NCI-H510A treated with DMSO at 0.1 percent for 48 hours (cell line): ENCODE measurements at places on chromosomes 4 and X.

DNA sequence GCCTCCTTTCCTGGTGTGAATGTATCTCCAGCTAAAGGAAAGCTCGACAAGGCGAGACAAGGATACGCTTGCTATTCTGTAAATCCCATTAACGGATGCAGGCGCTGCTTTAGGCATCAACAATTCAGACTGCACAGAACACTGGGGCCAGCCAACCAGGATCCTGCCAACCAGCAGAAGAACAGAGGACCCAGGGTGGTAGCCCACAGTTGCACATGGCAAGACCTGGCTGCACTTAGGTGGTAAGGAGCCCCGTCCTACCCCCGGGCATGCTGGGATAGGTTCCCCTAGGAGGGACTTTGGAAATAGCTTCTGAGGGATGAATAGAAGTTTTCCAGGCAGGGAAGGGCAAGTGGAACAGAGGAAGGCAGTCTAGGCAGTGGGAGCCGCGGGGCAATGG, 20.7 kb downstream of the PSAPL1 start:
- no peak for DNase-seq

GRCh38 chr4:74166818-74167217, 8.9 kb downstream of the MTHFD2L start:
- no peak for DNase-seq

DNA sequence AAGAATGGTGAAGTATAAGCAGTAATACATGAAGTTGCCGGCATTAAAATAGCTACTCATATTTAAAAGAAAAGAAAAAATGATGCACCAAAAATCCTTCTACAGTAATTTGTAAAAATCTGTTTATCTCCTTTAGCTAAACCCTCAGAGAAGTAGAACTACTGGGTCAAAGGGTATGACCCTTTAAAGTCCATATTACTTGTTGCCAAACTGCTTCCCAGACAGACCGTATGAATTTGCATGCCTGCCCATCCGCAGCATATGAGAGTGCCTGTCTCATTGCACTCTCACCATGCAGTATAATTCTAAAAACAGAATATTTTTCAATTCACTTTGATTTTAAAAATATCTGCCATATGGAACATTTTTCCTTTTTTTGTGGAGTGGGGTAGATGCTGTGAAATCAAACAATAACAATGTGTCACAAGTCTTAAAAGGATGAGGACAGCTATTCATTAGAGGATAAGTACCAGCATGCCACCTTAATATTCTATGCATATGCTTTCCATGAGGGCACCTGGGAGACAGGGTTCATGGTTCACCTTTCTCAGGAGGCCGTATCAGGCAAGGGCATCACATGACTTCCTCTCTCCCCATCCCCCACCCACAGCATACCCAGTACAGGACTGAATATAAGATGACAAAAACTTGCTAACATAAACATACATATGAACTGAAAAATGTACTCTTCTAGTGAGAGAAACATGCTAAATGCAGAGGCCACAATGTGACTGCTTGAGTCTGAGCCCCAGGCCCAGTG, 17.8 kb downstream of the ZDHHC9 start:
- no peak for DNase-seq

DNA sequence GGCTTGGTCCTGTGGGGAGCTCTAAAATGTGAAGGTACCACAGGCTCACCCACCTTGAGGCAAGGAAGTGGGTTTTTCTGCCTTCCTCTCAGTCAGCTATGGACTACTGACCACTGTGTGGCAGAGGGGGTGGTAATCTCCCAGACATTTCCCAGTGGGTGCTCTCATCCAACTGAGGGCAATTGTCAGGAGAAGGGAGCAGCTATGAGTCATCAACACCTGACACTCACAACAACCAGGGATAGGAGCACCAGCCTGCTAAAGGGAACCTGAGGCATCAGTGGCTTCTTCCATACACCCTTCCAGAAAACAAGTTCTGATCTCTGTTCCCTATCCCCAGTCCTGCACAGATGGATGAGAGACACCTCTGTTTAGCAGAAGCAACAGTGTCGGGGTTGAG, 468.8 kb downstream of the BCOR start:
- no peak for DNase-seq

DNA sequence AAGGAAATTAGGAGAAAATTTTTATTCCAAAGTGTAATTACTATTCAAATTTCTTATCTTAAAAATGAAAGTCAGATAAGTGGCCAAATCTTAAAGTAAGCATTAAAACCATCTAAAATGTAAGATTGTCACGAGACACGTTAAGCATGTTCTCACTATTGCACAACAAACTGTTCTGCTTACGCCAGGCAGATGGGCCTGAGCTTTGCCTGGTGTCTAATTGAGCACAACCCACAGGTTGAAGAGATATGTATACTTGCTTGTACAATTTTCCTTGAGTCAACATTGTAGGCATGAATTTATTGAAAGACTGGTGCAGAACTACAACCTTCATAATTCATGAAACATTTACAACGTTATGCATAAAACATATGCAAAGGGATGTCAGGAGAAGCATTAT, 3.9 kb downstream of the RNF128 start:
- peak; percentile 19 for DNase-seq

DNA sequence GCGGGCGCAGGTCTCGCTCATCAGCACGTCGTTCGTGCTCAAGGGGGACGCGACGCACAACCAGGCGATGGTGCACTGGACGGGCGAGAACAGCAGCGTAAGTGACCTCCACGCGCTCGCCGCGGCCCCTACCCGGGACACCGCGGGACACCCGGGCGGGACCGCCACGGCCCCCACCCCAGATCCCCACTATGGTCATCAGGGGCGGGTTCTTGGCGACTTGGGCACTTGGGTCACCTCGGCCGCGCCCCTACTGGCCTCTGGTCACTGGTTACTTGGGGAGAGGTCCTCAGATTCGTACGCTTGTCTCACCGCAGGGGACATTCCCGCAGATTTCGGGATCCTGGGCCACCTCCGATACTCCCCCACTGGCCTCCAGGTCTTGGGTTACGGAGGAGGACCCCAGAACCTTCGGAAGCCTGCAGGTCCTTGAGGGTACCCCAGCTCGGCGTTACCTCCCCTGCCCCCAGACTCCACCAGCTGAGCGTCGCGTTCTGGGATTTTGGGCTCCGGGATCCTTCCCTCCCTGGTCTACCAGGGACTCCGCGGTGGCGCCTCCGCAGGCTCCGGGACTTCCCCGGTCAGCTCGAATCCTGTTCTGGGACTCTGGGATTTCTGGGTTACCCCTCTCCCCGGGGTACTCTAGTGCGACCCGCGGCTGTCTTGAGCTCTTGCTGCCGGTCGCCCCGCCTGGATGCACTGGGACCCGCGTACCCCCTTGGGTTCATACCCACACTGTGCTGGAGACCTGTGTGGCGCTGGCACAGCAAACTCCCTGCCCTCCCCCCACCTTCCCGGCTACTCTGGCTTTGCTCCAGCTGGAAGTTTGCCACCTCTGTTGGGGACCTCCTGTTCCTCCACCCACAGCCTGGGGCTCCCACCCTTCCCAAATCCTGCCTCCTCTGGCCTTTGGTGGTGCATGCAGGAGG, 956 bp downstream of the SORCS2 start:
- DNase-seq, result no peak

DNA sequence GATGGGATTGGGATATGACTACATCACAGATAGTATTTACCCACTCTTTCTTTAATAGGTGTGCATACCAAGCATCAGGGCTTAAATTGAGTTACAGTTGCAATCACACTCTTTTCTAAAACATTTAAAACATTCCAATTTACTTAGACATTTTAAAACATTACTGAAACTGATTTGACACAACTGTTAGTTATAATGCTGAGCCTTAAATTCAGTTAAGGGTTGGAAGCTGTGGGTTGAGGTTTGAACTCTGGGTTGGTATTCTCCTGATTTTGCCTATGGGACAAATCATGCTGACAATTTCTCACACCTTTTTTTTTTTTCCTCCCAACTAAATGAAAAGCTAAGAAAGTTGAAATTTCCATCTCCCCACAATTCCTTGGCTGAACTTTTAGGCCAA, 16.3 kb downstream of the SLIT2 start:
- no peak for DNase-seq

GRCh38 chrX:43679778-43680177, 23.7 kb downstream of the MAOA start:
- DNase-seq, result peak; percentile 16

- no peak for DNase-seq
These were observed 4.4 kb downstream of the SOX3 start for GRCh38 chrX:140500441-140500840.

DNA sequence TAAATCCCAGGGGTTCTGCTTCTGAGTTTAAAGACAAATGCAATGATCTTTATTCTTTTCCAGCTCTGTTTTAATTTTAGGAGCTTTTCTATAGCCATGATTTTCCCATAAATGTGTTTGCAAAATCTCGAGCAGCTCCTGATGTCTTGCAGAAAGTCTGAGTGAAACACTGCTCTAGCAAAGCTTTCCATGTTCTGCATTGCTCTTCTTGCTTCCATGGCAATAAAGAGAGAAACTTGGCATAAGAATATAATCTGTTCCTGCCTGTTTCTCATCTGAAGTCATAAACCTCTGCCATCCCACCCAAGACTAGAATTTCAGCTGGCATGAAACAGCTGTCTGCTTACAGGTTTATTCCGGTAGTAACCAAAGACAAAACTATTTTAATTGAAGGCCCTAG, 254.5 kb downstream of the SPRY1 start:
- no peak for DNase-seq

DNA sequence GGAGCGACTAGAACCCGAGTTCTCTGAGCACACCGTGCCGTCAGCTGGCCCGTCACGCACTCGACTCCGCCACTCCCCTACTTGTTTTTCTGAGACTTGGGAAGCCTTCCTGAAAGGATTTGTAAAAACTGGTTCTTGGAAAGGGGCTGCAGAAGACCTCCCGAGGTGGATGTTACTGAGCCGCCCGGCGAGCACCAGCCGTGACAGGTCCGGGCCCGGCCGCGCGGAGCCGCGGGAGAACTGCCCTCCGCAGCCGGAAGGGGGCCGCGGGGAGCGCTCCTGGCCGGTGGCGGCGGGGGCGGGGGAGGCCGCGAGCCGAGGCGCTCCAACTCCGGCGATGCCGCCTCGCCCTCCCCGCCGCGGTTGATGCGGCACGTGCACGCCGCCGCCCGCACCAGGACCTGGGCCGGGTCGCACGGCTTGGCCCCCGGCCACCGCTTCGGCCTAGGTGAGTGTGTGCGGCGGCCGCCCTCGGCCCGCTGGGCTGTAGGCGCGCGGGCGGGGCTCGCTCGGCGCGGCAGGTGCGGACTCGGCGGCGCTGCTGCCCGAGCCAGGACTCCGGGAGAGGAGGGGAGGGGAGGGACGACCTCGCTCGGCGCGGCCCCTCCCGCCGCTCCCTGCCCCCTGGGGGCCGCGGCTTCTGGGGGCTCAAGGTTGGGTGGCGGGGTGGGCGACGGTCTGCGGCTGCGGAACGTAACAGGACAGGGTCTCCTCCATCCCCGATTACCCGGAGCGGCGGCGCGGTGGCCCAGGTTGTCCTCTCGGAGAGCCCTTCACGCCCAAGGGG, 1.7 kb downstream of the SPRY1 start:
- peak; percentile 25 for DNase-seq

GRCh38 chrX:104712515-104712914, 146.5 kb downstream of the IL1RAPL2 start:
- DNase-seq, result no peak

GRCh38 chr4:189656641-189657040, 284.0 kb upstream of the FRG1 start:
- DNase-seq, result no peak

GRCh38 chrX:123817288-123817894, 42.5 kb upstream of the XIAP start:
- no peak for DNase-seq

DNA sequence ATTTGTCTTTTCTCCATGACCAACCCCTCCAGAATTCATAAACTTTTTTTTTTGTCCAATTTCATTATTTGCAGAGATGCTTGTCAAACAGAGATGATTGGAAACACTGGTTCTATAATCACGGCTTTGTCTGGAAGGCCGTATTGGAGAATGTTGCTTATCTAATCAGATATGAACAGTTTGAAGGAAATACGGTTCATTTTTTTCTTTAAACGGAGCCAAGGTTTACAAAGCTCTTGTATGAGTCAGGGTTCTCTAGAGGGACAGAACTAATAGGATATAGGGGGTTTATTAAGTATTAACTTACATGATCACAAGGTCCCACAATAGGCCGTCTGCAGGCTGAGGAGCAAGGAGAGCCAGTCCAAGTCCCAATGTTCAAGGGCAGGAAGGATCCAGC, 1415.8 kb downstream of the C4orf33 start:
- DNase-seq, result no peak

DNA sequence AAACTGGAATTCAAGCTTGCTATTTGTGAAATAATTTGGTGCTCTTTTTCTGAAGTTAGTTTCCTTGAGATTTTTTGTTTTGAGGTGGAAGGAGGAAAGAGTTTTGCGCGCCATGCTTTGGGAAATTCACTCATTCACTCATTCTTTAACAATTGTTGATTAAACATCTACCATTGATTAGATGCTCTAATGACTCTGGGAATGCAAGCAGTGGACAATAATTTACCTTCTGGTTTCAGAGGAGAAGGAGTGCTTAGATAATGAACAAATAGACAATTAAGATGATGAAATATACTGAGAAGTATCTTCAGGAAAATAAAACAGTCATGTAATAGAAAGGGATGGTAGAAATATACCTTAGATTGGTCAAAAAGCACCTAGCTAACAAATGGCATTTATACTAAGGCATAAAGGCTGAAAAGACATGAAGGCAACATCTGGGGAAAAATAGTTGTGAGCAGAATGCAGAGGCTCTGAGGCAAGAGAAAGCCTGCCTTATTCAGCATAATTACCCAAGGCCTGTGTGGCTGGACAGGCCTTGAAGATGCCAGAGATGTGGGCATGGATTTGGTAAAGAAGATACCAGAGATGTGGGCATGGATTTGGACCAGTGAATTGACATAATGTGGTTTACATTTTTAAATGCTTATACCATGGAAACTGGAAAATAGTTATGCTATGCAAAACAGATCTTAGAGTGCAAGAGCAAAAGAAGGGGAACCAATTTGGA, 2.7 kb upstream of the COMMD8 start:
- no peak for DNase-seq

- no peak for DNase-seq
These were observed 143.4 kb downstream of the CBR4 start for GRCh38 chr4:168866635-168867034.

DNA sequence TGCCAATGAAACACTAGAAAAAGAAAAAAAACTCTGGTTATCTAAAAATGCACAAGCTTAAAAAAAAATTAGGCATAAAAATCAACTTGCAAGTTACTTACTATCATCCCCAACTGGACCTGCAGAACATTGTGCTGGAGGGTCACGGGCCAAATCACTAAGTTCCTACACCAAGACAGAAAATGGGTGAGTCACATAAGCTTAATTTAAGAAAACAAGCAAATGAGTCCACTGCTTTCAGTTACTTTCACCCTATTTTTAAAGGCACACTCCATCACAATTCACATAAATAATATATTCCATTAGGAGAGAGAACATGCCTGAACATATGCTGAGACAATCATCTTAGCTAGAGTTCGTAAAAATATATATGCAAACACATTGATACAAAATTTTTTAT, 17.7 kb downstream of the UBE2D3 start:
- no peak for DNase-seq

DNA sequence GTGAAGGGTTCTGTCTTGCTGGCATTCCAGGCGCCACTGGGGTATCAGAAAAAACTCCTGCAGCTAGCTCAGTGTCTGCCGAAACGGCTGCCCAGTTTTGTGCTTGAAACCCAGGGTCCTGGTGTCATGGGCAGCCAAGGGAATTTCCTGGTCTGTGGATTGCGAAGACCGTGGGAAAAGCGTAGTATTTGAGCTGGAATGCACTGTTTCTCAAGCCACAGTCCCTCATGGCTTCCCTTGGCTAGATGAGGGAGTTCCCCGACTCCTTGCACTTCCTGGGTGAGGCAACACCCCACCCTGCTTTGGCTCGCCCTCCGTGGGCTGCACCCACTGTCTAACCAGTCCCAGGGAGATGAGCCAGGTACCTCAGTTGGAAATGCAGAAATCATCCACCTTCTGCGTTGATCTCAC, 40.1 kb downstream of the NOP14 start:
- no peak for DNase-seq
